Suppressor macrophage treated with lipopolysaccharide for 1 hour (primary cell): ENCODE measurements at places on chromosomes 13 and 19.

- no peak for DNase-seq
Observed at GRCh38 chr19:3586707-3587346, 1.5 kb downstream of the GIPC3 start.

- DNase-seq = no peak
Observed at GRCh38 chr13:74651121-74651520, 516.9 kb upstream of the KLF12 start.

- peak; percentile 72 for DNase-seq
Observed at GRCh38 chr13:27194209-27194608, 22.6 kb upstream of the USP12 start.

- peak; percentile 97 for DNase-seq
Observed at GRCh38 chr19:10259162-10259905, 7.3 kb downstream of the MRPL4 start.

- DNase-seq = no peak
Observed at GRCh38 chr13:46539231-46539630, 13.7 kb upstream of the LRCH1 start.

DNA sequence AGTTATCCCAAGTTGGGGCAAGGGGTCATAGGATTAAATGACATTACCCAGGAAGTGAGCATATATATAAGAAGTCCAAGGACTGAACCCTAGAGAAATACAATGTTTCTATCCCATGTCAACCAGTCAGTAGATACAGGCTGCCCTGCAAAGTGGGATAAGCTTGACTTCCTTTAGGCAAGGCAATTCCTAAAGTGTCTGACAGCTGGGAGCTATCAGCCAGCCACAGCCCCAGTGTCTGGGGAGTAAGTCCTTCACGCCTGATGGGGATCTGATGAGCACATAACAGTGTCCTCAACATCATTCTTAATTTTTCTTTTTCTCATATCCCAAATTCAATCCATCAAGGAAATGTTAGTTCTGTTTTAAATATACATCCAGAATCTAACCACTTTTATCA is 54.1 kb downstream of the DNAJC15 start:
- DNase-seq = no peak

- DNase-seq = no peak
Observed at GRCh38 chr13:76223565-76223964, 587.4 kb downstream of the LMO7 start.

DNA sequence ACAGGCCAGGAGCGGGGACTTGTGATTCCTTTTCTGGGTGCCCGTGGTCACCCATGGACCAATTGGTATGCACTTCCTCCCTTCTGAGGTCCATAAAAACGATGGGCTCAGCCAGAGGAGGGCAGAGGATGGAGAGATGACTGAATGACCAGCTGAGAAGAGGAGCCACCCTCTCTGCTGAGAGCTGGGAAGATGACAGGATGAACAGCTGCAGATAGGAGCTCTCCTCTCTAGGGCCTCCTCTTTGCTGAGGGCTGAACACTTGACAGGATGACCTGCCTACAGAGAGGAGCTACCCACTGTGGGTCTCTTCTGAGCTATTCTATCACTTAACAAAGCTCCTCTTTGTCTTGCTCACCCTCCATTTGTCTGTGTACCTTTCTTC is 4.1 kb downstream of the IGFL4 start:
- no peak for DNase-seq

GRCh38 chr13:43749503-43749902 is 37.3 kb downstream of the ENOX1 start:
- no peak for DNase-seq

DNA sequence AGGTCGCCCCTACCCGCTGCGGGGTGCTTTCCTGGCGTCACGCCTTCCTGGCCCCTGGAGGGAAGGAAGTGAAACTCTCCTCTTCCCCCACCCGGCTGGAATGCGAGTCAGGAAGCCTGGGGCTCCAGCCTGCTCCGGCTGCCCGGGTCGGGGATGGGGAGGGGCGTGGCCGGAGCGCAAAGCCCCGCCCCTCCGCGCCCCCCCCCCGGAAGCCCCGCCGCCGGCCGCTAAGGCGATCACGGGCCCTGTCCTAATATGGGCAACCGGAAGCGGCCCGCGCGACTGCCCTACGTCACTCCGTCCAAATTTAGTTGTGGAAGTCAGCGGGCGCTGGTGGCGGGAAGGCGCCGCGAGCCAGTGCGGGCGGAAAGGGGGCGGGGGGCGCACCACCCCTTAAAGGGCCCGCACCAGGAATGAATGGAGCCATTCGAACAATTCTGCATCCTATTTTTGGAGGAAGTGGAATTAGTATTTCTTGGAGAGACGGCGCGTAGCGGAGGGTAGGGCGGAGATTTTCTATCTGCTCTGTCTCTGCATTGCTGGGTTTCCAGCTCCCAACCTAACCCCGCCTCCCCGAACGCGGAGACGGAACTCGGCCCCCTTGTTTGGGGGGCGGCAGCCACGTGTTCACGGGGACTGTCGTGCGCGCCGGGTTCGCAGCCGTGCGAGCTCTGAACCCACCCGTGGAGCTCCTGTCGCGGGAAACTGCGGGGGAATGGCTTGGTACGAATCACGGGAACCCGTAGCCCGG is 1.6 kb downstream of the IER2 start:
- peak; percentile 98 for DNase-seq

GRCh38 chr19:488505-489417 is 7.5 kb upstream of the MADCAM1 start:
- peak; percentile 85 for DNase-seq

- DNase-seq = peak; percentile 20
Observed at GRCh38 chr19:16920816-16921529, 32.2 kb downstream of the F2RL3 start.

DNA sequence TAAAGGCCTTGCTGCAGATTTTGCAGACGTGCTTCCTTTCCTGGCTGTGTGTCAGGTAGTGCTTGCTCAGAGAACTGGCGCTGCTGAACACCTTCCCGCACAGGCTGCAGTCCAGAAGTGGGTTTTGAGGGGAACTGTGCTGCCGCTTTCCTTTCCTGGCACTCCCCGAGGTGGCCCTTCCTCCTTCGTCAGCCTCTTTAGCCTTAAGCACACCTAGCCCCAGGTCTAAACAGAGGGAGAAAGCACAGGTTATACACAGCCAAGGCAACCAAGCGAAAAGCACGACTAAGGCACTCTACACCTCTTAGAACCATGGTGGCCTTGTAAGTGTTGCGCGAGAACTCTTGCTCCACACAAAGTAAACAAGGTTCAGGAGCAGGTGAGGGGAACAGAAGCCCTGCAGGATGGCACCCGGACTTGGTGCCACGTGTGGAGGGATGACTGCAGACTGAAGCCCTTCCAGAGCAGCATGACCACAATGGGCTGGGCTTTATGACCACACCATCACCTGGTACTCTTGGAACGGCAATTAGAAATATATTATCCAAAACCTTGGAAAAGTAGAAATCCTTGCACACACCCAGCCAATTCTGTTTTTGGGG is 23.6 kb downstream of the ZNF541 start:
- DNase-seq = no peak

- DNase-seq = peak; percentile 91
Observed at GRCh38 chr13:42969565-42970172, 22.4 kb downstream of the EPSTI1 start.

GRCh38 chr13:76651286-76651685 is 234.9 kb downstream of the KCTD12 start:
- DNase-seq = peak; percentile 48

DNA sequence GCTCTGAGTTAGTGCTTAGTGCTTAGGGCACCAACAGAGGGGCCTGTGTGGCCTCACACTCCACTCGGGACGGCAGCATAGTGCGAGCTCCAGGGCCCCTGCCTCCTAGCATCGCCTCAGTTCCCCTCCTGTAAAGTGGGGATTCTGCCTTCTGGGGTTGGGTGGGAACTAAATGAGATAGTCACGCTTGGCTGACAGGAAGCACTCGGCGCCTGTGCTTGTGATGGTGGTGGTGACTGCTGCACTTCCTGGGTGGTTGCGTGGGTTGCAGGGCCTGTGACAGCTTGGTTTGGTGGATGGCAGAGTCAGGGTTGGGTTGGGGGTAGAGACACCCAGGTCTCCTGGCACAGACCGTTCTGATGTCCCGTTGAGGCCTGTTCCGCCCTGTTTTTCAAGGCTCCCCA is 7.7 kb downstream of the PLEKHF1 start:
- DNase-seq = peak; percentile 39

DNA sequence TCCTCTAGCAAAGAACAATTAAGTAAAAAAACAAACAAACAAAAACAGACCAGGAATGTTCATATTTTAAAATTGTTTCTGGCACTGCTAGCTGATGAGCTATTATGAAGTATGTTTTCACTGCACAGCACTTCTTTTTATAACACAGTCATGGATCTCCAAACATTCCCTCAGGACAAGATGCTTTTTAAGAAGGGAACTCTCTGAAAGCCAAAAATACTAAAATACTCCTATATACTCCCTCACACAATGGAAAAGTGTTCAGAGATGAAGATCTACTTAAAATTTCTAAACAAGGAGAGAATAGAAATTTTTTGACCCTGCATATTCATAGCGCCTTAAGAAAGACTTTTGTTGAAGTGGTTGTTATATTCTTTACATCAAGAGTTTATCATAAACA is 926.8 kb downstream of the DIAPH3 start:
- DNase-seq = no peak

DNA sequence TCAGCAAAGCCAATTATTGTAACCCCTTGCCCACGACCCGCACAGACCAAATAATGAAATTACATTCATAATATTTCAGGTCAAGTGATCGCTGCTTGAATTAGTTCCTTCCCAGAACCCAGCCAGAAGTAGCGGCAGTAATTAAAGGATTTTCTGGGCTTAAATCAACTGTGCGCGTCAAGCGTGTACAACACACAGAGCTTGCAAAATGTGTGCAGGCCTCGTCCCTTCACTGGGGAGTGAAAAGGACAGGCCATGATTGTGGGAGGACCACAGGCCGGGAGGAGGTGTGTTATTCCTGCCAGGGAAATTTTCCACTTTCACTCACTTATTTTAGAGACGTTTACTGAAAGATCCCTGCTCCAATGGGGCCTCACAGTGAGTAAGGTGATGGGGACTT is 84.9 kb downstream of the CHST8 start:
- DNase-seq = no peak

- DNase-seq = no peak
Observed at GRCh38 chr19:40178756-40179155, 12.5 kb upstream of the MAP3K10 start.

GRCh38 chr13:25177012-25177411 is 4.9 kb upstream of the AMER2 start:
- DNase-seq = no peak

DNA sequence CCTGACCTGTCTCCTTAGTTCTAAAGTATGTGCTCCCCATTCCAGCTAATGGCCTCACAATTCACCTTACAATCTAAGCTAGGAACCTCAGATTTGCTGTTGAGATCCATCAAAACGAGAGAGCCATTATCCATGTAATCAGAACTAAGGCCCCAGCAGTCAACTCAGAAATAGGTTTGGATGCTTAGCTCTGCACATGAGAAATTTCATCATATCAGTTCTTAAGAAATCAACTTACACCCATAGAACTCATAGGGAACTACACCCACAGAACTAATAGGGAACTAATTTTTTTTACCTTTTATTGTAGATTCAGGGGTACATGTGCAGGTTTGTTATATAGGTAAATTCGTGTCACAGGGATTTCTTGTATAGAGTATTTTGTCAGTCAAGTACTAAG is 28.7 kb downstream of the CYSLTR2 start:
- DNase-seq = peak; percentile 69

- no peak for DNase-seq
Observed at GRCh38 chr13:66508153-66508909, 721.8 kb downstream of the PCDH9 start.

GRCh38 chr19:16572332-16573211 is at the start of gene SLC35E1:
TSS of gene SLC35E1 (minus strand) at chr19:16572415. CDS start at chr19:16572364, 51 bp downstream.
- DNase-seq = peak; percentile 98

DNA sequence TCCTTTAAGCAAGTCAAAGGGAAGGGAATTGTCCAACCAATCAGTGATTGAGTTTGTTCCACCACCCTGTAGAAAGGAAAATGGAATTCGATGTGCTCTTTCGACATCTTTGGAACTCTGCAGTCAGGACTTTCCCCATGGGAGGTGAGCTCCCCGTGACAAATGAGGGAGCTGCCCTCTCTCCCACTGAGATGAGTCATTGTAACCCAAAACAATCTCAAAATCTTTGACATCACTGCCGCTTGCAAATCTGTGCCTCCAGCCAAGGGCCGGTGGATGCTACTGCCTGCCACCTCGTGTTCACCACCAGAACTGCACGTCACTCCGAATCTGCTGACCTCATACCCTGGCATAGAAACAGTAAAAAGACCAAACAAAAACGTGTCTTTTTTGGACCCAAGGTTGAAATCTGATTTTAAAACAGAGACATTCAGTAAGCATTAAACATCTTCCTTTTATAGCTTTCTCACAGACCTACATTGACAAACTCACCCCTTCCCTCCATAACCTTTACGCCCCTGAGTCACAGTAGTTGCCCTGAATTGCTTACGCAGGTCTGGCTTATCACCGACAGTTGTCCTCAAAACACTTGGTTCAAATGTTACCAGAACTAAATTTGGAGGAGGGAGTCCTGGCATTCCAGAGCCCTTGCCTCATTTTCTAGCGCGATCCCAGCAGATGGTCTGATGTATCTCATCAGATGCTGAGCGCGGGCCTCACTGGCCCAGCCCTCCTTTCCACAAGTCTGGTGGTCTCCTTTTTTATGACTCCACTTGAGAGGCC is 105.2 kb downstream of the COL4A2 start:
- peak; percentile 93 for DNase-seq

DNA sequence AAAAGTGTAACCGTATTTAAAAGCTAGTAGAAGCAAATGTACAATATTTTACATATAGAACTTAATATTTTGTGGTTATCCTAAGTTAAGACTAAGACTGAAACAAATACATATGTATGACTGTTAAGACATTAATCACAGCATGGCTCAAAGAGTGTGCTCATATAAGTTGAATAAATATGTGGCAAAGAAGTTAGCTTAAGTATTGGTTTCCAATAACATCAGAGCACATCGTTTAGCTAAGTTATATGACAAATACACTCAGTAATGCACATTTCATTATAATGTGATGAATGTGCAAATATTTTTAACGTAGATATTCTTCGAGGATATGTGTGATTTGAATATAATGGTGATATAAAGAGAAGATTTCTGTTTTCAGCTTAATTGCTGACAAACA is 253.8 kb downstream of the SLITRK5 start:
- DNase-seq = no peak

GRCh38 chr13:112820318-112820717 is 130.5 kb downstream of the ATP11A start:
- DNase-seq = no peak

- no peak for DNase-seq
Observed at GRCh38 chr19:56751078-56751489, 79.5 kb upstream of the ZNF835 start.

- DNase-seq = peak; percentile 67
Observed at GRCh38 chr19:2478278-2478755, 2.4 kb downstream of the GADD45B start.
